NCI-H774 (cell line): ENCODE measurements at places on chromosomes 3 and 15.

- DNase-seq: no peak
Measured at GRCh38 chr3:12181806-12182205, 23.1 kb upstream of the TIMP4 start.

DNA sequence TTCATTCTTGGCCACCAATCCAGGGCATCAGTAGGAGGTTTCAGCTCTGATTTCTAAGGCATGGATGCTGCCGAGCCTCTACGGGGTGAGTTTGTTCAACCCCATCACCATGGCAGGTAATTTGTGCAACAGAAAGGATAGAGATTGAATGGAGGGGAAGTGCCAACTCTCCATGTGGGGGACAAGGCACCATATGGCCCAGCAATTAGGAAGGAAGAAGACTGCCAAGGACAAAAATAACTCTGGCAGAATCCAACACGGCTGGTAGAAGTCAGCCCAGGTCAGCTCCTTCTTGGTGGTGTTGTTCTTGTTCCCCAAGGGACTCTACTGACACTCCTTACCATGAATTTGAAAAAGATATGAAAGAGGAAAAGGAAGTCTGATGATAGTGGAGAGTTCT lies 503.9 kb downstream of the MAGI1 start:
- no peak for DNase-seq

- DNase-seq: no peak
Measured at GRCh38 chr3:193573403-193574191, 18.9 kb upstream of the ATP13A4 start.

- no peak for DNase-seq
Measured at GRCh38 chr3:100257586-100257985, 3.2 kb upstream of the TBC1D23 start.

DNA sequence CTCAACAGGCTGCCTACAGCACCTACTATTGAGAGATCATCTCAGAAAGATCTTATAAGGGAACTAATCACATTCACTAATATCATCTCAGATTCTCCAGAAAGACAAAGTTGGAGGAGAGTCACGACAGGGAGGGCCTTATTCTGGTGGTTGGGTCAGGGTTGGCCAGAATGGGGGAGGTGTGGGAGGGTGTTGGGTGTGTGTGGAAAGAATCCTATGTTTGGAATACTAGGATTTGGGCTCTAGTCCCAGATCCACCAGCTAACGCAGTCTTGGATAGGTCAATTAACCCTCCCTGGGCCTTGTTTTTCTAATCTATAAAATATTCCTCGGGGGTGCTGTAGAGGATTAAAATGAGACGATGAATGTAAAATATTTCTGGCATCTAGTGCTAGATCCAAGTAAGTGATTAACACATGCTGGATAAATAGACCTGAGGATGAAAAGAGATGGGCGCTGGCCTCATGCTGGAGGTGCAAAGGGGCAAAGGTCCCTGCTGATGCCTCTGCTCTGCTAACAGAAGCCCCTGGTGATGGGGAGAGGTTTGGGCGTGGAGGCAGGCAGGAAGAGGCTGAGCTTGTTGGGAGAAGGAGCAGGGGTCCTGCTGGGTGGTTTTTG lies 67.6 kb upstream of the ETV5 start:
- no peak for DNase-seq

DNA sequence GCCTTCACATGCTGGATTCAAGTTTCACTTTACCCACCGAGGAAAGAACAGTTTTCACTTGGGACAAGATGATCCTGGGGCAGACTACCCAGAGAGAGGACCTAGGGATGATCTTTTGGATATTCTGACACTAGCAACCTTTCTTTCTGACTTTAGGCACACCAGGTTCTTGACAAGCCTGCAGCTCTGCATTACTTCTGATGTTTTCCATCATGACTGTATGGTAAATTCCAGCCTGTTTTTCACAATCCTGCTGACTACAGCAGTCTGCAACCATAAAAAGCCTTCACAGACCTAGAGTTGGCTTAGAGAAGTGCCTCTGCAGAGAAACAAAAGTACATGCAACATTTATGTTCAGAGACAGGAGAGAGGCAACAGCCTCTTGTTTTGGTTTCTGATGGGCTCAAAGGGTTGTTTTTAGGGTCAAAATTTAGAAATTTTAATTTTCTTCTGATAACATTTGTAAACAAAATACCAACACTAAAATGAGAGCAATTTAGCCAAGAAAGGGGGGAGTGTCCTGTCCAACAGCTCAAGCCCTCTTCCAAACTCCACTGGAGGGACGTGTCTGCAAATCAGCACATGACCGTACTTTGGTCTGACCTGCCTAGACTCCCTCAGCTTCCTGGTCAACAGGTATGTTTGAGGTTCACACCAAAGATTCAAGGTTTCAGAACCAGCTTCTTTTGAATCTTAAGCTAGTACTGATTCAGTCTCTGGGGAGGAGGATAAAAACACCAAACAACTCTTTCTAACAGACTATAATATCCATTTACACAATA lies 799 bp downstream of the ABI3BP start:
- no peak for DNase-seq

- DNase-seq: peak; percentile 17
Measured at GRCh38 chr15:34708422-34708821, 46.4 kb downstream of the GJD2 start.

- no peak for DNase-seq
Measured at GRCh38 chr3:167568634-167569033, 85.1 kb downstream of the WDR49 start.

DNA sequence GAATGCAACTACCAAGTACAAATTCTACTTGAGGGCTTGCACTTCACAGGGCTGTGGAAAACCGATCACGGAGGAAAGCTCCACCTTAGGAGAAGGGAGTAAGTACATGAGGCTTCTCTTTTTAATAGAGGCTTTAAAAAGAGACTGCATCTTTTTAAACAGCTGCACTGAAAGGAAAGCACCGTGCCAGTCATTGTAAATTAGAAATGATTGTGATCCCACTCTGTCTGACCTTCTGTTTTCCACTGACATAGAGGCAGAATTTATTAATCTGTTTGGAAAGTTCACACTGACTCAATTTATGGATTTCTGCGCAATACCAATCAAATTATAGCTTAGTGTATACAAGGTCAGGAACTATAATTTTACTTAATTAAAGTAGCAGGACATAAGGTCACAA lies 198.2 kb downstream of the CHL1 start:
- no peak for DNase-seq

GRCh38 chr3:10889206-10889960 lies 73.4 kb downstream of the SLC6A11 start:
- no peak for DNase-seq

DNA sequence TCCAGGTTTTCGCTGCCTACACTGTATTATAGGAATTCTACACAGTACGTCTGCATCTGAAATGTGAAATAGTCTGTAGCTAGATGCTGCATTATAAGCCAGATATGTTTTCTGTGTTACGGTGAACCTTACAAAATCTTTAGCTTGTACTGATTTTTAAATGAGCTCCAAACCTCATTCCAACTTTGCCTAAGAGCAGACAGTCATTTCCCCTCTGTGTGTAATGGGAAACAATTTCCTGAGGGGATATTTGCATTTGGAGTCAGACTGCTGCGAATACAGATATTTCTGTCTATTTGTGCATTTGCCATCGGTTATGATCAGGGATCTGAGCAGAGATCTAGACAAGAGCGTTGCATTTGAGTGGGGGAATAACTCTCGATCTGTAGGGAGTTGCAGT lies 37.5 kb downstream of the ARNT2 start:
- no peak for DNase-seq

DNA sequence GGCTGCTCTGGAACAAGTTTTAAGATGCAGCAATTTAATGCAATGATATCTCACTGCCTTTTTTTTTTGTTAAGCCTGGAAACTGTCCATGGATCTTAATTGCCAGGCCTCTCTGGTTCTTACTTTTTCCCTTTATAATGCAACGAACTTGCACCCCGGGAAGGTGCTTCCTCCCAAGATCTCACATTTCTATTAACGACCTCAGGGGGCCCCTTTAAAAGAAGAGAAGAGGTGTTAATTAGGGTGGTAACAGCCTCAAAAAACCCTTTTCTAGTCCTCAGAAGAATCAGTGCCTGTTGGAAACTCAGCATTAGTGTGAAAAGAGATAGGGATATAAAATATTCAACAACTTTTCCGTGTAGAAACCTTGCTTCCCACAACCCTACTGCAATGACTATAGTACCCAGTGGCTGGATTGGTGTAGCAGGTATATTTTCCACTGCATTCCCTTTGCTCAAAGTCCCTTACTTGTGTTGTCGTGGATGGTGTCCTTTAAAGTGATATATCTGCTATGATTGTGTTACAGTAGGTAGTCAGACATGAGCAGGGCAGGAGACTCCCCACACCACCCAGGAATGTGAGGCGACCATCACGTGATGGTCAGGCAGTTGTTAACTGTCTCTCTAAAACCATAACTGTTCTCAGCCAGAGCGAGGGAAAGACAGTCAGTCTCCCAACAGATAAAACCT lies 121.8 kb downstream of the CTNNB1 start:
- DNase-seq: no peak

GRCh38 chr3:32487781-32488473 lies 14.7 kb downstream of the CMTM6 start:
- no peak for DNase-seq

DNA sequence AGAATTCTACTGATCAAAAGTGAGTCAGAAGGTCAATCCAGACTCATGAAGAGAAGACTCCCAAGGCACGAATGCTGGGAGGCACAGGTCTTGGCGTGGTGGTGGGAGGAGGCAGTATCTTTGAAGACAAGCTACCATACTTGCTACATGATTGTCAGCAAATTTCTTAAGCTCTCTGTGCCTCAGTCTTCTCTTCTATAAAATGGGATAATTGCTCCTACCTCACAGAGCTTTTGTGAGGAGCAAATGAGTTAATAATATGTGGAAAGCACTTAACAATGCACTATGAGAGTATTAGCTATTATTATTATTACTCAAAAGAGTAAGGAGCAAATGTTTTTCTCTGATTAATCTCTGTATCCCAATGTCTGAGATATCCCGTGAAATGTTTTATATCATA lies 36.2 kb downstream of the EHD4 start:
- no peak for DNase-seq

- DNase-seq: no peak
Measured at GRCh38 chr3:23594894-23595670, 210.7 kb upstream of the UBE2E1 start.

DNA sequence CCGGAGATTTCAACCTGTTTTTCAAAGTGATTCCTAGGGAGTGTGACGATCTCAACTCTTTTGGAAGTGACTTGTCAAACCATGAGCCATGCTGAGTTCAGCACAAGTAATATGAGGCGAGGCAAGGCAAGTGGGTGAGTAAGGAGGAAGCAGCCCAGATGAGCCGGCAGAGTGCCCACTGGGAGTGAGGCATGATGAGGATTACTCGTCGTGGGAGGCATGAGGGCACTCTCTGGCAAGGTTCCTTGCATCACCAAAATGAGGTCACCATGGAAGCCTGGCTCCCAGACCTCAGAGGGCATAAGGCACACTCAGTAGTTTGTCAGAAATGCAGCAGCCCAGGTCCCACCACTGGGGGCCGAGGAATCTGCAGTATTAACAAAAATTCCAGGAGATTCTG lies 636.1 kb downstream of the MAGI1 start:
- DNase-seq: no peak

GRCh38 chr15:40243126-40243810 lies 4.4 kb downstream of the PAK6 start:
- DNase-seq: no peak

DNA sequence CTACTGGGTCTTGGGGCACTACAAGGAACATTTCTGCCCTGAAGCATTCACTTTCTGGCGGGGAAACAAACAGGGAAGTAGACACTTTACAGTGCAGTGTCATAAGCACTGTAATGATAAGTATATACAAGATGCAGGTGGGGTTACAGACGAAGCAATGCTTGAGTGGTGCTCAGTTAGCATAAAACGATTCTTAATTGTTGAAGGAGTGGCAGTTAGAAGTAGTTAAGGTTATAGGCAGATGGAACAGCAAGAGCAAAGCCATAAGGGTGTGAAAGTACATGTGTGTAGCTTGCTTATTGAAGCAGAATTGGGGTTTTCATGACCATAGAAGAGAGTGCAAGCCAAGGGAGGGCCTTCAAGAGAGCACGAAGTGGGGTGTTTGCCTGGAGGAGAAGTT lies 46.2 kb downstream of the SLC25A26 start:
- no peak for DNase-seq

DNA sequence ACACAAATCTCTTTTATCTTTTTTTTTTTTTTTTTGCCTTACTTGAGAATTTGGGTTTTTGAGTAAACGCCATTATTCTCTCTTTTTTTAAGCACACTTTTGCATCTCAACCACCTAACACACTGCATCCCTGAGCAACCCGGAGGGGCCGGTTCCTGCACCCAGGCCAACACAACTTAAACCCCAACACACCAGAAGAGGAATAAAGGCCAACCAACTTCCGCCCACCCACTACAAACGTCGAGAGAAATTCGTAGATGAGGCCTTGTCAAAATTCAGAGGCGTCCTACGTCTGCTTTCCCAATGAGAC lies 389 bp upstream of the CCNB2 start:
- DNase-seq: no peak

- DNase-seq: peak; percentile 7
Measured at GRCh38 chr15:100241572-100242482, 99.9 kb downstream of the ADAMTS17 start.

DNA sequence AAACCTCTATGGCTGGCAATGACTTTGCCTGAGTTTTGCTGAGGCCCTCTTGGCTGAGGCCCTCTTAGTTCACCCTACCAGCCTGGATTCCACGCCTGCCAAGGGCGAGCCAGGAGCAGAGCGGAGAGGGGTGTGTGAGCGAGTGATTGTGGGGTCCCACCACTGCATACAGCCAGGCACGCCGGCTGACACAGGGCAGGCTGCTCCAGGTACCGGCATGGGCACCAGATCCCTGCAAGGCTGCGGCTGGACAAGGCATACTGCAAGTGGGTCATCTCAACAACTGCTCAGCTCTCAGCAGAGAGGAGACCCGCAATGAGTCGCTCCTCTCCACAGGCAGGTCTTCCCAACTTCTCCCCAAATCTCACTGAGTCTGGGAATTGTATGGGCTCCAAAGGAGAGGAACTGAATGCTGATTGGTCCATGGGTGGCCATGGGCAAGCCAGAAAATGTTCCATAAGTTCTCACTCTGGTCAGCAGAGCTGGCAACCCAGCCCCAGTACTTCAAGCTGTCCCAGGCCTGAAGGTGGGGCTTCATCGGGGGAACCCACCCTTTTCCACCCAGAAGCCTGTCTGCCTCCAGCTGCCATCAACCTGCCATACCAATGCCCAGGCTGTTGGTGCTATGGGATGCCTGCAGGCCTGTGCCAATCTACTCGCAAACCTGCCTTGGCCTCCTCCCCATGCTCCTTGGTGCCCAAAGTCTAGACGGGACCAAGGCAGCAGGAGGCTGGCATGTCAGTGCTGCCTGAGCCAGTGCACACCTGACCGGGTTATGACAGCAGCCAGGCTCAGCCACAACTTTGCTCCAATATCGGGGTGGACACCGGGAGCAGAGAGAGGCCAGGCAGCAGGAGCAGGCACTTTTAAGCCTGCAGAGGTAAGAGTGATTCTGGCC lies 1273.6 kb upstream of the GBE1 start:
- DNase-seq: no peak

DNA sequence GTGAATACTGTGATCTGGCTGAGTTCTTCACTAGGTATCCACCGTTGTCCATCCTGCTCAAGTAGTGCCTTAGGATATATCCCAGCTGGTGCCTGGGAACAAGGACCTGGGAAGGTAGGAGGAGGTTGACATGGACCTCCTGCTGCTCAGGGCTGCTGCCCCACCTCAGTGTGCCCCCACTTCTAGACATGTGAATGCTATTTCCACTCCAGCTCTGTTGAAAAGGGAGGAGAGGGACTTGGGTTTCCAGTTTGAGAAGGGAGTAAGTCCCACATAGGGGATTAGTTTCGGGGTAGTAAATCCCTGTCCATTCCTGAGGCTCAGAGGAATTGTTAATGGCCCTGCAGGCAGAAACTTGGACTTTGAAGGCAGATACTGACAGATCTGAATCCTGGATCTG lies 32.9 kb upstream of the ETV5 start:
- DNase-seq: no peak
